ENCODE measurements at places on chromosomes 12 and 14.

DNA sequence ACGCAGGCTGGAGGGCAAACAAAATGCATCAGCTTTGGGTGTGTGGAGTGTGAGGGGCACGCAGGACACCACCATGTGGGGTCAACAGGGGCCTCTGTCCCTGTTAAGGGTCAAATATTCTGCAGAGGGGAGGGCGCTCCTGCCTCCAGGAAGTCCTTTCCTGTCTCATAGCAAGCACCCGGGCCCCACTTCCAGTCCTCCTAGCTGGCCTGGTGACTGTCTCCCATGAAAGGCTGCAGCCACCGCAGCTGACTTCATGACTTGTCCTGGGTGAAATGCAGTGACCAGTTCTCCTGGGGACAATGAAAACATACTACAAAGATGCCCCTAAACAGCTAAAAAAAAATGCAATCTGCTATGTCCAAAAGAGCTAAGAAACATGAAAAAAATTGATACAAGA lies 53.6 kb downstream of the LGMN start:
- ATAC-seq: no peak

- ATAC-seq: no peak
These were observed 101.4 kb downstream of the KSR2 start for GRCh38 chr12:117867348-117867747.

GRCh38 chr14:49461529-49462401 lies 124.4 kb downstream of the RPS29 start:
- no peak for ATAC-seq

GRCh38 chr12:8678661-8679111 lies 16.1 kb upstream of the MFAP5 start:
- ATAC-seq: no peak

DNA sequence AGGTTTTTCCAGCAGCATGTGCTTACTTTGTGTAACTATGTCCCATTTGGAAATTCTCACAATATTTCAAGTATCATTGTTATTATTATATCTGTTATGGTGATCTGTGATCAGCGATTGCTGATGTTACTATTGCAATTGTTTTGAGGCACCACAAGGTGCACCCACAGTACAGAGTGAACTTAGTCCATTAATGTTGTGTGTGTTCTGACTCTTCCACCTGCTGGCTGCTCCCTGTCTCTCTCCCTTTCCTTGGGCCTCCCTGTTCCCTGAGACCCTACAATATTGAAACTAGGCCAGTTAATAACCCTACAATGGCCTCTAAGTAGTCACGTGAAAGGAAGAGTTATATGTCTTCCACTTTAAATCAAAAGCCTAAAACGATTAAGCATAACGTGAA lies 153.9 kb downstream of the PIK3C2G start:
- no peak for ATAC-seq

GRCh38 chr12:115000038-115000437 lies 316.1 kb upstream of the TBX3 start:
- ATAC-seq: peak; percentile 46

- no peak for ATAC-seq
These were observed 4.3 kb downstream of the TEDC1 start for GRCh38 chr14:105495101-105495989.

DNA sequence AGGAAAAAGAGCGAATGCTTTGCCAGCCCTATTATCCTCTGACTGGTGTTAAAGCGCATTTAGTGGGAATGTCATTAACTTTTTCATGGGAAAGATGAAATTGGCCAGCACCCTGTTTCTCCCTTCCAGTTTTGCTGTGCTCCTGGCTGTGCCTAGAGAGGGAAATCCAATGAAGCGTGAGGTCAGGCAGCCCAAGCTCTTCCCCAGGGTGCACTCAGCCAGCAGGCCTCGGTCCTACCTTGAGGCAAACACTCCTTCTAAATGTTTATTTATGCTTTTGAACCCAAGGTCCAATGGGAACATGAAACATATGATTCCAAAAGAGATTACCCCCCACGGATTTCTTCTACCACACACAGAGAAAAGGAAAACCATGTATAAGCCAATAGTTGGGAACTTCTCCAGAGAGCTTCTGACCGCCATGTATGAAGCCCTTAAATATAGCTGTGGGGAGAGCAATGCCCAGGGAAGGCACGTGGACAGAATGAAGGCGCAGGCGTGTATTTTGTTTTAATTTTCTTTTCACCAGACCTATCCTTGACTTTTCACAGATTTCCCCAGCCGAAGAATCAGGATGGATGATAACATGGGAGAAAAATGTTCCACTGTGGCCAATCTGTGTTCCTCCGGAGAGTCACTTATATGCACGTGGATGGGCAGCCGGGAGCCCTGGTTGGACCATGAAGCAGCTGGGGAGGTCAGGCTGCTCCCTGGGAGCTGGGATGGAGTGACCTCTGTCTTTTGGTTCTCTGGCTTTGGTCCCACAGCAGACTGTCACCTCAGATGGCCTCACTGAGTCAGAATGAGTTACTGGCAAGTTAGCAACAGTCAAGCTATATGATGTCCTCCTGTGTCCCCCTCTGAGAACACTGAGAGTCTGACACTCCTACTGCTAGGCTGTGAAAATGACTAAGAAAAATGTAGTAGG lies 37.3 kb downstream of the GPR135 start:
- no peak for ATAC-seq

DNA sequence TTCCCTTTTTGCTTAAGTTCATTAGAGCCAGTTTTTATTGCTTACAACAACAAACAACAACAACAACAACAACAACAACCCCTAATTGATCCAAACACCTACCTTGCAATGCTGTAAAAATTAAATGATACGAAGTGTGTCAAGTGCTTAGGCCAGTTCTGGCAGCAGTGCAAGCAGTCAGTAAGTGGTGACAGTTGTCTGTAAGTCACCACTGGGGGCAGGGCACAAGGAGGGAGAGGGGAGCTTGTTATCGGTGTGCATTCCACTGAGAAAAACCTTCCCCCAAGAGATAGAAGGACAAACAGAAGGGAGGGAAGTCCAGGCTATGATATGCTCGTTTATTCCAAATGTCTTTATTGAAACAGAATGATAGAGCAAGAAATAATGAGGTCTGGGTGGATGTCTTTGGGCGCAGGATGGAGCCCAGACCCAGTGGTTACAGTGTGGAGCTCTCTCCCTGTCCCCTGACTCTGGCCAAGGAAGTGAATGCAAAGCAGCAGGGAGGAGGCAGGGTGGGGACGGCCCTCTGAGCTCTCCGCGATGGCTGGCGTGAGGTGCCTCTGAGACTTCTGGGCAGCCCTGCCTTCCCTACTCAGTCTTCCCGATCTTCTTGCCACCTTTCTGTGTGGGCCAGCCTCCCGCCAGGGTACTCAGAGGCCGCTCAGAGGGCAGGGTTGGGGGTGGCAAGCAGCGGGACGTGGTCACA lies 6.5 kb downstream of the SLC22A17 start:
- no peak for ATAC-seq

GRCh38 chr12:124021007-124021406 lies 48.0 kb downstream of the ZNF664 start:
- ATAC-seq: peak; percentile 69

DNA sequence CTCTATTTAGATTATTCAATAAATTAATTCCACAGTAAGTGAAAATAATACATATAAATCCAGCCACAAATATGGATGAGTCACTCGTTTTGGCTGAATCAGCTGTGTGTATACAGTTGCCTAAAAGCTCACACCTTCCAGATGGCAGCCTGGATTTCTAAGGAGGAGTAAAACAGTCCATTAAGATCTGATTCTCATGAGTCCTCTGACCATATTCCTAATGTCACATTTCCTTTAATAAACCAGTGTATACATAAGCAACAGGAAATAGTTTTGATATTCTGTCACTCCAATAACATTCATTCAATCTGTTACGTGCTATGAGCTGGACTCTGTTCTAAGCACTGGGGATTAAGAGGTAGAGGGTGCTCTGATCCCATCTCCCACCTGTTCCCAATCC lies 21.8 kb downstream of the MDM1 start:
- peak; percentile 18 for ATAC-seq

DNA sequence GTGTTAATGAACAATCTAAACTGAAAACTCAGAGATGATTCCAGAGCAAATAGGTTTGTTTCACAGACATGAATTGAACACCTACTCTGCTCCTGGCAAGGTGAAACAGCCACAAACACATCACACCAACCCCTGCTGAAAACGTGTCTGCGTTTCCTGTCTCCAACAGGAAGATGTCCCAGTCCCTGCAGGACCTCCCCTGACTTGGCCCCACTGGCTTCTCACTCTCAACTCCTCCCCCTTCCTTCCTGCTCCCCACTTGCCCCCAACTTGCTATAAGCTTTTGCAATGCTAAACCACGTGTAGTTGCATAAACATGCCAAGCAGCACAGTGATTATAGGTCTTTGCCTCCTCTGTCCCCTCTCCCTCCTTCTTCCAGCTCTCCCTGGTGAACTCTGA lies 567.6 kb downstream of the BCL11B start:
- ATAC-seq: no peak

- ATAC-seq: no peak
These were observed 19.0 kb upstream of the CD9 start for GRCh38 chr12:6181166-6181565.

DNA sequence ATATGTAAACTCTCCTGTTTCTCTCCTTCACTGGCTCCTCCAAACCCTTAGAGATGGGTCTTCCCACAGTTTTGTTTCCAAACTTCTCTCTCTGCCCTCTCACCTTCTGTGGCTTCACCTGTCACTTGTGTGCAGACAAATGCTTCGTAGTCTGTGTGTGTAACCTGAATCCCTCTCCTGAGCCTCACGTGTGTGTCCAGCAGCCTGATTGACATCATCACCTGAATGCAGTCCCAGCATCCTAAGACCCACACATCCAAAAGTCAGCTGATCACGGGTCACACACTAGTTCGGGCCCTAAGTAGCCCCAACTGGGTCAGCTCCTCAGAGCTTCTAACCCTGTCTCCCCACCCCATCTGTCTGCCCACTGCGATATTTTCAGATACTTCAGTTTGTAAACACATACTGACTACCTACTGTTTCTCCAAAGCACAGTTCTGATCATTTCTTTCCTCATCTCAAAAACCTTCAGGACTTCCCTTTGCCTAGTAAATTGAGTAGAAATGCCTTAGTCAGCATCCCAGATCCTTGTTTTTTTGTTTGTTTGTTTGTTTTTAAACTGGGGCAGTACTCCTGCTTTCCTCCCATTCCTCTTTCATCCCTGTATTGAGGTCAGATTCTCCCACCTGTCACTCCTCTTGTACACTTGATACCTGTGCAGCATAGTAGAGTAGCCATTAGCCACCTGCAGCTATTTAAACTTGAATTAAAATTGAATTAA lies 23.7 kb downstream of the FNTB start:
- ATAC-seq: no peak

GRCh38 chr12:54222609-54223008 lies 33.8 kb upstream of the SMUG1 start:
- ATAC-seq: no peak

DNA sequence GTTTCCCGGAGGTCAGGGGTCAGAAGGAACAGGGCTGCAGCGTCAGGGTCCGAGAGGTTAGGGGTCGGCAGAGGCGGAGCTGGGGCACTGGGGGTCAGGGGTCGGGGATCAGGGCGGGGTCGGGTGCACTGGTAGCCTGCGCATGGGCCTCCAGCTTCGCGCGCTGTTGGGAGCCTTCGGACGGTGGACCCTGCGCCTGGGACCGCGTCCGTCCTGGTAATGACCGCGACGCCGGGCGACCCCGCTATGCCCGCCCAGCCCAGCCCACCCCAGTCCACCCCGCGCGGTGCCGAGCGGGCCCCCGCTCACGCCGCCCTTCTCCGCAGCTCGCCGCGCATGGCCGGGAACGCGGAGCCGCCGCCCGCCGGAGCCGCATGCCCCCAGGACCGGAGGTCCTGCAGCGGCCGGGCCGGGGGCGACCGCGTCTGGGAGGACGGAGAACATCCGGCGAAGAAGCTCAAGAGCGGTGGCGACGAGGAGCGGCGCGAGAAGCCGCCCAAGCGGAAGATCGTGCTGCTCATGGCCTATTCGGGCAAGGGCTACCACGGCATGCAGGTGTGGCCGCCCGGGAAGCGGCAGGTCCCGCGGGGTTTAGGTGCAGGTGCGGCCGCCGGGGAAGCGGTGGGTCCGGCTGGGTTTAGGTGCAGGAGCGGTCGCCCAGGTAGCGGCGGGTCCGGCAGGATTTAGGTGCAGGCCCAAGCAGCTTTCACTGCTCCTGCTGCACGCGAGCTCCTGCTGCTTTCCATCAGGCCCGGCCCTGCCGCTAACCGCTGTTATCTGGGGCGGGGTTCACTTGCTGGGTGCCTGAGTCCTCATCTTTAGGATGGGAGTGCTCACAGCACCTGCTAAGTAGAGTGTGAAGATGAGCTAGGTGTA lies 743 bp downstream of the PUS1 start:
- peak; percentile 25 for ATAC-seq

DNA sequence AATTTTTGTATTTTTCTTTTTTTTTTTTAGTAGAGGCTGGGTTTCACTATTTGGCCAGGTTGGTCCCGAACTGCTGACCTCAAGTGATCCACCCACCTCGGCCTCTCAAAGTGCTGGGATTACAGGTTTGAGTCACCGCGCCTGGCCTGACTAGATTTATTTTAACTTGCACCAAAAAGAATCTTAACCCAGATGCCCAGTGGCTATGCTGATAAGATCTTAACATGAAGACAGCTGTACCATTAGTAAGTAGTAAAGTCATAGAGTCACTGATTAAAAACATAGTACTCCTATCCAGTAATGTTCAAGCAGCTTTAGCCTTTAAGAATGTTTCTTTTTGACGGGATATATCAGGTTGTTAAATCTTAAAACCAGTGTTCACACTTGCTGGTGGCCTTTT lies 1061.8 kb upstream of the FLRT2 start:
- no peak for ATAC-seq

DNA sequence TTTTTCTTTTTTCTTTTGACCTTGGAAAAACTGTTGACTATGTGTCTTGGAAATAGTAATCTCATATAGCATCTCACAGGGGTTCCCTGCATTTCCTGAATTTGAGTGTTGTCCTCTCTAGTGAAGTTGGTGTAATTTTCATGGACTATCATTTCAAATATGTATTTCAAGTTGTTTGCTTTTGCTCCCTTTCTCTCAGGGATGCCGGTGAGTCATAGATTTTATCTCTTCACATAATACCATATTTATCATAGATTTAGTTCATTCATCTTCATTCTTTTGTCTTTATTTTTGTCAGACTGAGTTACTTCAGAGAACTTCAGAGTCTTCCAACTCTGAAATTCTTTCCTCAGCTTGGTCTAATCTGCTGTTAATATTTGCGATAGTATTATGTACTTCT lies 1320.6 kb downstream of the LRFN5 start:
- ATAC-seq: no peak

DNA sequence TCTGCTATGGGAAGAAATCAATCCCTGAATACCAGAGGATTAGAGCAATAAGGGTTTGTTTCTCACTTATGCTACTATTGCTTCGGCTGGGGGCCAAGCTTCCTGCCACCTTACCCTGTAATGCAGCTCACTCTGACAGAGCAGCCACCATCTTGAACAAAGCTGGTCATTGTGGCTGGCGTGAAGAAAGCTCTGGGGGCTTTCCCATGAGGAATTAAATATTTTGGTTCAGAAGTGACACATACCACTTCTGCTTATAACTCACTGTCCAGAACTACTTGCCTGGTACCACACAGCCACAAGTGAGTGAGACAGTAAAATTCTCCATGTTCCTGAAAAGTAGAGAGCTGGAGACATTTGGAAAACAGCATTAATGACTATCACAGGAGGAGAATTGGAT lies 82.6 kb downstream of the GALNT8 start:
- no peak for ATAC-seq

- ATAC-seq: no peak
These were observed 42.2 kb upstream of the ATP23 start for GRCh38 chr12:57899010-57899662.

Data from motor neuron (in vitro differentiated cells).